ENCODE measurements at places on chromosomes 12 and 14.

DNA sequence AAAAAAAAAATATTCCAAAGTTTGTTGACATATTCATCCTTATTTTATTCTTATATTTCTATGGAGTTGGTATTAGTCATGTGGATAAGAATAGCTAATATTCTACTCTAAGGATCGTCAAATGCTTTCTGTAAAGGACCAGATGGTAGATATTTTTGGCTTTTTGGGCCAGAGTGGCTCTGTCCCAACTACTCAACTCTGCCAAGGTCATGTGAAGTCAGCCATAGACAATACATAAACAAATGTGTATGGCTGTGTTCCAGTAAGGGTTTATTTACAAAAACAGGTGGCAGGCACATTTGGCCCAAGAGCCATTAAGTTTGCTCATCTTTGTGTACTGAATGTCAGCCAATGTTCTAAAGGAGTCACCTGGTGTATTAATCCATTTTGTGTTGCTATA is 131.8 kb downstream of the TBX5 start:
- no peak overlapping the region for H3K4me3 ChIP-seq
- DNase-seq: no peak
- peaks cover 2% of the 10 kb centered on the region for H3K36me3 ChIP-seq
- H3K4me1 ChIP-seq: peaks cover 30% of the 10 kb centered on the region
- no peak overlapping the region for H3K27ac ChIP-seq
- no peaks in the 10 kb centered on the region for H3K27me3 ChIP-seq

- no peak overlapping the region for H3K27ac ChIP-seq
- no peaks in the 10 kb centered on the region for H3K36me3 ChIP-seq
- no peak overlapping the region for H3K4me3 ChIP-seq
- DNase-seq: no peak
- H3K27me3 ChIP-seq: no peaks in the 10 kb centered on the region
These were observed 207.3 kb upstream of the OR4E1 start for GRCh38 chr14:21880918-21881317.

- H3K4me3 ChIP-seq: no peak overlapping the region
- no peak for DNase-seq
- no peaks in the 10 kb centered on the region for H3K4me1 ChIP-seq
- H3K36me3 ChIP-seq: no peaks in the 10 kb centered on the region
These were observed 582.7 kb downstream of the SLC6A15 start for GRCh38 chr12:84329938-84330337.

GRCh38 chr14:73393375-73393774 is 65.0 kb downstream of the NUMB start:
- H3K36me3 ChIP-seq: no peaks in the 10 kb centered on the region
- H3K27ac ChIP-seq: no peak overlapping the region
- no peaks in the 10 kb centered on the region for H3K4me1 ChIP-seq
- no peaks in the 10 kb centered on the region for H3K27me3 ChIP-seq

- H3K4me3 ChIP-seq: no peak overlapping the region
- H3K4me1 ChIP-seq: peaks cover 2% of the 10 kb centered on the region
- peaks cover 58% of the 10 kb centered on the region for H3K36me3 ChIP-seq
- H3K27ac ChIP-seq: no peak overlapping the region
- H3K27me3 ChIP-seq: no peaks in the 10 kb centered on the region
These were observed 139.5 kb upstream of the AEBP2 start for GRCh38 chr12:19299765-19300164.

DNA sequence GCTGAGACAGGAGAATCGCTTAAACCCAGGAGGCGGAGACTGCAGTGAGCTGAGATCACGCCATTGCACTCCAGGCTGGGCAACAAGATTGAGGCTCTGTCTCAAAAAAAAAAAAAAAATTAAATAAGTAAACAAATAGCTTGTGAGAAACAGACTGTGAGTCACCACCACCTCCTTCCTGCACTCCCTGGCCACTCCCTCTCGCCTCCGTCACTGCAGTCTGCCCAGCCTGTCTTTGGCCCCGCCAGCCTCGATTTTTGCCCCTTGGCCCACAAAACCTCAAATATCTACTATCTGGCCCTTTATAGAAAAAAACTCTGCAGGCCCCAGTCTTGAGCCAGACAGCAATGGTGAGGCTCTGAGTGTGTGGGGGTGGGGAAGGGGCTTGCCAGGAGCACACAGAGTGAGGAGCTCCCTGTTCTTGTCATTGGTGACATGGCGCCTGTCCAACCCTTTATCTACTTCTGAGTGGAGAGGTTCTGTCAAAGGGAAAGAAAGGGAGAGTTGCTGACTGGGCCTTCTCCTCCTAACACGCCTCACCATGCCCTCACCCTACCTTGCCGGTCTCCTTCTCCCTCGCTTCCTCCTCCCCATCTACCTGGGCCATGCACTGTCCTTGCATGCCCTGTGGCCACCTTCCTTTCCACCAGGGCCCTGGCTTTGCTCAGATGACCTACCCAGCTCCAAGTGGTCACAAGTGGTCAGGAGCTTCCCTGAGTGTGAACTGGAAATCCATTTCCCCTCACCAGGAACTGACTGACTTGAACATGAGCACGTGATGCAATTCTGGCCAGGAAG is 22.1 kb downstream of the LGMN start:
- no peak overlapping the region for H3K27ac ChIP-seq
- no peak overlapping the region for H3K4me3 ChIP-seq
- no peaks in the 10 kb centered on the region for H3K27me3 ChIP-seq
- DNase-seq: no peak

DNA sequence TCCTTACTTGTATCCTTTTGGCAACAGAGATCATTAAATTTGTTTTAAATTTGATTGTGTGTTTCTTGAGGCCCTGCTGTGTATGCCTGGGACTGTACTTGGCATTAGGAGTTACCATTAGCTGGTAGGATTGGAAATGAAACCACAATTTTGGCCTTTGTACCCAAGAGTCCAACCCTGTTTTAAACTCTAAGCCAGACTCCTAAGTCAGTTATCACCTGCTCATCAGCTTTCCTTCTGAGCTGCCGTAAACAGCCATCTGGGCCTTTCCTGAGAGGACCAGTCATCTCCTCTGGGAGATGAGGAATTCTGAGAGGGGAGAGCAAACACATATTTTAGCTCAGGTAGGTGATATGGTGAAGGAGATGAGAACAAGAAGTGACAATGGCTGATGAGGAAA is 74.3 kb upstream of the SRSF5 start:
- H3K36me3 ChIP-seq: no peaks in the 10 kb centered on the region
- no peak for DNase-seq
- H3K27ac ChIP-seq: no peak overlapping the region
- H3K4me1 ChIP-seq: peaks cover 9% of the 10 kb centered on the region
- no peak overlapping the region for H3K4me3 ChIP-seq

DNA sequence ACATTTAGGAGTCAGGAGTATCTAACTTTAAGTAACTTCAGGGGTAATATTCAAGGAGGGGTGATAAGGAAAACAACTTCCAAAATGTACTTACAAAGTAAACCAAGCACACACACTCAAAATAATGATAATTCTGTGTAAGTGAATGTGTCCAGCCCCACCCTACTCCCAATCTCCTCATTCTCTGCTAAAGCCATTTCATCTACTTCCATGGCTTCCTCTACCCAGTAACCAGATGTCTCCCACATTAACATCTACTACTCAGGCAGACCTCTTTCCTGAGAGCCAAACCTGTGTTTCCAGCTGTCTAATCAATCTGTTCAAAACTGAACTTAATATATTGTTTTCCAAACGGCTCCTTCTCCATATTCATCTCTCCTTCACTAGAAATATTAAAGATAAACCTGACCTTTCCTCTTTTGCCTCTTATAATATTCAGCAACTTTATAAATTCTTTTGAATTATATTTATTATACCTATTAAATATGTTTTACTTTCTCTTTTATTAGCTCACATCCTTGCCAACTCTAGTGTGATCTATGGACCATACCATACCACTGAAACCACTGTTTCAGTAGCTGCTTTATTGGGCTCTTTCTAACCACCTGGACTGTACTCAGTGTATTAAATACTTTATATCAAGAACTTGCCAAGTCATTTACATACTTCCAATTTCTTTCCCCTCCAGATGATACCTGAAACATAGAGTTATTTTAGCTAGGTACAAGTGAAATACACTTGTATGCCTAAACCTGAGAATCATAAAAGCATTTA is 170.7 kb downstream of the PPFIA2 start:
- no peak overlapping the region for H3K4me3 ChIP-seq
- no peak for DNase-seq
- H3K4me1 ChIP-seq: no peaks in the 10 kb centered on the region
- peaks cover 17% of the 10 kb centered on the region for H3K36me3 ChIP-seq

Measured in H9 (cell line).